Forelimb muscle (tissue), 1 donor: ENCODE measurements at places on chromosomes 1 and 21. TPM values are rescaled to one million over a fixed set of nuclear protein-coding genes. Genes with fewer than 3 reads are reported as not detected.
A peak's percentile ranks its signal among the peaks of the same experiment; 100 is the strongest.

The CLCNKB gene
- not detected for polyA plus RNA-seq

The SDC3 gene
- polyA plus RNA-seq, result 42.3 TPM

- DNase-seq, result no peak
Observed at GRCh38 chr21:42565886-42566523, 52.4 kb downstream of the SLC37A1 start.

GRCh38 chr21:44881198-44881872, 7.8 kb upstream of the PTTG1IP start:
- DNase-seq, result no peak

DNA sequence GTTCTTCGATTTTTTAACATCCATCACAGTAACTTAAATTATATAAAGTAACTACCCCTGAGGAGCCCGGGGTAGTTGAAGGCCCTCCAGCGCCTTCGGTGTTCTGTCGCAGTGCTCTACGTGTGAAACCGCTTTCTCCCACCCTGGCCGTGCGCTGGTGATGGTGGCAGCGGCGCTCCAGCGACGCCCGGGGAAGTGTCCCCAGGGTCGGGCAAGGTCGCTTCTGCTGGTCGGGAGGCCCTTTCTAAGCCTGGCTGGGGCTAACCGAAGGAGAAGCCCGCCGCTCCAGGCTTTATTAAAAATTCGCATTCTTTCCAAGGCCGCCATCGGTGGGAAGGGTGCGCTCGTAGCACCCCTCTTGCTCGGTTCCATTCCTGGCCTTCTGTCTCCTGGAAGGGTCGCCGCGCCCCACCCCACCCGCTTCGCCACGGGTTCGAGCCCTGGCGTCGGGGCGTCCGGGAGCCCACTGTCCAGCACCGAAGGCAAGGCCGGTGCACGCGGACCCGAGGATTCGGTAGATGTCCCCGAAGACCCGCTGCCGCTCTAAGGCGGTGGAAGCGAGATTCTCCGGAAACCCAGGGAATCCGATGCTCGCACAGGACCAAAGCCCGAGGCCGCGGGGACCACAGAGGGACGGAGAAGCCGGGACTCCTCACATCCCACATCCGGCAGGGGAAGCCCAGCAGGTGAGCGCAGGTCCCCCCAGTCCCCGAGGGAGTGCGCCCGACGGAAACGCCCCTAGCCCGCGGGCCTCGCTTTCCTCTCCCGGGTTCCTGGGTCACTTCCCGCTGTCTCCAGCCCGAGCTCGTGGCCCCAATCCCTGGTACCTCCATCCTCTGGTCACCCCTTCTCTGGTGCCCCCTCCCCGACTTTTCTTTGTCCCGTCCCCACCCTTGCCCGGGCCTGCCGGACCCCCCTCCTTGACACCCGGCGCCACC, 685 bp upstream of the RIPPLY3 start:
- no peak for DNase-seq

GRCh38 chr1:2383576-2383975, 7.8 kb downstream of the MORN1 start:
- DNase-seq, result no peak

GRCh38 chr1:39305555-39305954, 101.1 kb downstream of the MACF1 start:
- DNase-seq, result no peak

DNA sequence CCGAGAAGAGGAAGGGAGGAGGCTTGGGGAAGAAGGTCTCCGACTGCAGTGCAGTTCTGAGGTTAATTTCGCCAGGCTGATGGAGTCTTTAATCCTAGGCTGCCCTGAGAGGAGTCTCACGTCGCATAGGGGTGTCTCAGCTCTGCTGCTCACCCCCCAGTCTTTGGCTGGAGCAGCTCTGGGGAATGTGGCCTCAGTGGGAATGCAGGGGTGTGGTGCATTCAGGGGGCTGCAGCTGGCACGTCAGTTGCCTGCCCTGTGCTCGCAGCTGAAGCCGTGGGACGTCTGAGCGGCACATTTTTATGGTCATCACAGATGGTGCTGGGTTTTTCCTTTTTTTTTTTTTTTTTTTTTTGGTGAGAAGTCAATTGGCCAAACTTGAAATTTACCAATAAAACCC, 38.2 kb downstream of the ACTN2 start:
- DNase-seq, result no peak

GRCh38 chr1:184393962-184394361, 7.1 kb downstream of the C1orf21 start:
- DNase-seq, result no peak

GRCh38 chr1:8598060-8598724, 219.2 kb downstream of the RERE start:
- DNase-seq, result peak; percentile 39

DNA sequence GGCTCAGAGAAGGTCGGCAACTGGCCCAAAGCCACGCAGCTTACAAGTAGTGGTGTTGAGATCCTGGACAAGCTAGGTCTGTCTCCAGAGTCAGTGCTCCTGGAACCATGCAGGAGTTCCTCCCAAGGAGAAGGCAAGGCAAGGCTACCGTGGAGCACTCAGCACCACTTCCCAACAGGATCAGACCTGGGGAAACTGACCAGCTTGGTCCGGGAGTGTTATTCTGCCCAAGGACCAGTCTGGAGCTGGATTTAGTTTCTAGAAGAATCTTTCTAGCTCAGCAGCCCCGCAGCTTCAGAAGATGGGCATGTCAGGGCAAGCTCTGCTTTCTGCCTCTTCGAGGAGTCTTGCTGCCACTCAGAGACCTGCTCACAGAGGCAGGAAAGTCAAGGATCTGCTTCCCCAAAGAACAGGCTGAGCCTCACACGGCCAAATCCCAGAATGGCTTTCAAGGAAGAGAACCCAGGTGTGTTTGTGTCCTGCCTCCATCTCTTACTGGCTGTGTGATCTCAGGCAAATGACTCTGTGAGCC, 302.8 kb downstream of the MATN1 start:
- DNase-seq, result no peak

GRCh38 chr1:66251546-66251945, 282.4 kb upstream of the SGIP1 start:
- DNase-seq, result no peak
